ENCODE measurements at places on chromosomes 12 and 14.
A peak's percentile ranks its signal among the peaks of the same experiment; 100 is the strongest.

DNA sequence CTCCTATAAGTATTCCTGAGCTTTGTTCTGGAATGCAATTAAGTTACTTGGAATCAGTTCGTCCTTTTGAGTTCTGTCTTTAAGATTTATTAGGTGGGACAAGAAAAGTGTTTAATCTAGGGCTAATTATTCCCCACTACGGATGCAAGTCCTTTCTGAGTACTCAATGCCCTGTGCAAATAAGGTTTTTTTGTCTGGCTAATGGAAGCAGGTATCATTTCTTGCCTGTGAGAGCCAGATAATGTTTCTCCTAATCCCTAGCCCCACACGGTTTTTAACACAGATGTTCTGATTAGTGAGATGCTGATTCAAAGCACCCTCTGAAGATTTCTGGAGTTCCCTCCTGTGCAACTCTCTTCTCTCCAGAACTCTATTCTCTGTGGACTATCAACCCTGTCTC lies 296.6 kb upstream of the PRICKLE1 start:
- no peak for ATAC-seq

DNA sequence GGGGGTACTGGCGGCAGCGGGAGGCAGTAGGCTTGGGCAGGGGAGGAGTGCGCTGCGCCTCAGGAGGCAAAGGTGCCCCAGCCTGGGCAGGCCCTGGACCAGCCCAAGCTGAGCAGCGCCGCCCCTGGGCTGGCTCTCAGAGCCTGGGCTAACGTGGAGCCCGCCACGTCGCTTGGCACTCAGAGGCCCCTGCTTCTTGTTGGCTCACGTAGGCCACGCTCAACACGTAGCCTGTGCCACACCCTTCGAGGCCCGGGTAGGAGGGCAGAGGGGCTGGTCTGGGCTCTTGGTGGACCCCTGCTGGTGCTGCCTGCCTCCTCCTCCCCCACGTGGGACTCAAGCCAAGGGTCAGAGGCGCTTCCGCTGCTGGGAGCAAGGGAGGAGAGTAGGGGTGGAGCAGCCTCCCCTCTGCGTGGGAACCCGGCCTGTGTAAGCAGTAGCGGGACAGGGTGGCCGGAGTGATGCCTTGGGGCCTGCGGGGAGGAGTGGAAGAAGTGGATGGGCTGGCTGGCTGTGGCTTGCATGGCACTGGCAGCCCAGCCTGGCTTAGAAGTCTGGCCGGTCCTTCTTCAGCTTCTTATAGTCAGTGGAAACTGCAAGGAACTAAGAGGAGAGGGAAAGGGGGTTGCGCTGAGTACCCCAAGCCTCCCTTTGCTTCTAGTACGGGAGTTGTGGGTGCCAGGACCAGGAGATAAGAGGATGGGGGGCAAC lies 5.7 kb downstream of the SHMT2 start:
- ATAC-seq, result peak; percentile 70

DNA sequence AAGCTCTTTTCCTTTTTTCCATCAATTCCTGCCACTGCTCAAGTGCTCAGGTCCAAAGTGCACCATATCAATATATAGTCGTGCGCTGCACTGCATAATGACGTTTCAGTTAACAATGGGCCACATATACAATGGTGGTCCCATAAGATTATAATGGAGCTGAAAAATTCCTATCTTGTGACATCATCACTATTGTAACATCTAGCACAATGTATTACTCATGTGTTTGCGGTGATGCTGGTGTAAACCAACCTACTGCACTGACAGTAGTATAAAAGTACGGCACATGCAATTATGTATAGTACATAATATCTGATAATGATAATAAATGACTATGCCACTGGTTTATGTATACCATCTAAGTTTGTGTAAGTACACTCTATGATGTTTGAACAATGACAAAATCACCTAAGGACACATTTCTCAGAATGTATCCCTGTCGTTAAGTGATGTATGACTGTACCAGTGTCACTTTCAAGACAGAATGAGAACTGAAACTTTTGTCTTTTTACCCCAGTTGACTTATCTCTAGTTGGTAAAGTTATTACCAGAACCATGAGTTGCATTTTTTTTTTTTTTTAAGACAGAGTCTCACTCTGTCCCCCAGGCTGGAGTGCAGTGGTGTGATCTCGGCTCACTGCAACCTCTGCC lies 53.7 kb upstream of the INSM2 start:
- ATAC-seq, result no peak

- ATAC-seq, result no peak
Observed at GRCh38 chr14:85317491-85318021, 212.4 kb upstream of the FLRT2 start.

Data from esophagus mucosa (tissue), 1 donor.